GM12865 (cell line): ENCODE measurements at places on chromosomes 2 and 18.
A peak's percentile ranks its signal among the peaks of the same experiment; 100 is the strongest.

- peak; percentile 26 for DNase-seq
These were observed 171.5 kb downstream of the CELF4 start for GRCh38 chr18:37393945-37394609.

GRCh38 chr2:51710222-51710621, 678.3 kb upstream of the NRXN1 start:
- peak; percentile 10 for DNase-seq

- no peak for DNase-seq
These were observed 46.7 kb downstream of the DAPL1 start for GRCh38 chr2:158841850-158842249.

GRCh38 chr2:127633556-127634065, 12.3 kb upstream of the GPR17 start:
- no peak for DNase-seq

DNA sequence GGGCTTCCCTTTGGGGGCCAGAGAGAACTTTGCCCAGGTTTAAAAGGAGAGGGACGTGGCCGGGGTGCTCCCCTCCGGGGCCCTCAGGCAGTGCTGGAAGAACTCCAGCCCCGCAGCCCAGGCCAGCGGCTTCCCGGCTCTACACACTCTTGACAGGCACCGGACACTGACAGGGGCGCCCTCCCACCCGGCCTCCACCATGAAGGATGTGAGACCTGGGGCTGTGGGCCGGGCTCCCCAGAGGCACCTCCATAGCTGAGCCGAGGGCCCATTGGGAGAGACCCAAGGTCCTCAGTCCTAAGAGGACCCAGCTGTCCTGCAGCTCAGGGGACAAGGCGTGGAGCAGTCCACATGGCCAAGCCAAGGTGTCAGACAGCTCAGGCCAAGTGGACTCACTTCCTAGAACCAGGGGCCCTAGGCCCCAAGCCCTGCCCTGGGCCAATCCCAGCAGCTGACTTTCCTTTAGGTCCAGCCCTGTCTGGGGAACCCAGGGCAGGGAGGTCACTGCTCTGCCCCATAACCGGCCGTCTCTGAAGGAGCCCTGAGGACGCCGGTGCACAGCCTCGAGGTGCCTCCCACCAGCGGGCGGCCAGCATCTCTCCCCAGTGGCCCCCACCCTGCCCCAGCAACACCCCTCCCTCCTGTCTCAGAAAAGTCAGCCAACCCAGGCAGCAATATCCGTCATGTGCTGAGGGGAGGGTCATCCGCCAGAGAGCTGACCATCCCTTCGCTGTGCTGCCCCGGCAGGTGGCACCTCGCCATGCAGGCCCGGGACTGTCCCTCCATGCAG, 51.8 kb downstream of the BIN1 start:
- DNase-seq, result no peak

GRCh38 chr2:55225481-55226020, 6.5 kb downstream of the CLHC1 start:
- no peak for DNase-seq

- no peak for DNase-seq
These were observed 69.2 kb downstream of the RIT2 start for GRCh38 chr18:43046322-43046721.

DNA sequence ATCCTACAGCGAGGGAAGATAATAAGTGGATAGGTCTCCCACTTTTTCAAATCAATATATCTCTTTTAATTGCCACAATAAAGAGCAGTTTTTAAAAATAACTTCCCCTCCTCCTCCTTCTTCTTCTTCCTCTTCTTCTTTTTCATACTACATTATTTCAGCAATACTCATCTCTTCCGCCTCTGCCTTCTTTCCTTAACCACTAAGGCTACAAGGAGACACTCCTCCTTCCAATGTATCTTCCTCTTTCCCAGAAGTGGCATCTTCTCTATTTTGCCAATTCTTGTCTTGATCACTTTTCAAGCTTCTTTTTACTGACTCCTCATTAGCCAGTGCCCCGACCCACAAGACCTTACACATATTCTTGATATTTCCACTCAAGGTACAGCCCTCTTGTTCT, 546.6 kb upstream of the CHAC2 start:
- no peak for DNase-seq

GRCh38 chr2:136298631-136299030, 180.7 kb upstream of the CXCR4 start:
- DNase-seq, result no peak

DNA sequence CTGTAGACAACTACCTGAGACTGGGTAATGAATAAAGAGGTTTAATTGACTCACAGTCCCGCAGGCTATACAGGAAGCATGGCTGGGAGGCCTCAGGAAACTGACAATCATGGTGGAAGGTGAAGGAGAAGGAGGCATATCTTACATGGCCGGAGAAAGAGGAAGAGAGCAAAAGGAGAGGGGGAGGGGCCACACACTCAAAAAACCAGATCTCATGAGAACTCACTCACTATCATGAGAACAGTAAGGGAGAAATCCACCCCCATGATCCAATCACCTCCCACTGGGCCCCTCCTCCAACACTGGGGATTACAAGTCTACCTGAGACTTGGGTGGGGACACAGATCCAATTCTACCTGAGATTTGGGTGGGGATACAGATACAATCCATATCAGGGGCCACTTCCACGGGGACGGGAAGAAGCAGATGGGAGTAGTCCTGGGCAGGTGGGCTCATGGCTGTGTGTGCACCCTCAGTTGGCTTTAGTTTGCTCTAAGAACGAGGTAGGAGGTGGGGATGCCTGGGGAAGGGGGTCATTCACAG, 9.9 kb downstream of the MAB21L4 start:
- DNase-seq, result no peak

DNA sequence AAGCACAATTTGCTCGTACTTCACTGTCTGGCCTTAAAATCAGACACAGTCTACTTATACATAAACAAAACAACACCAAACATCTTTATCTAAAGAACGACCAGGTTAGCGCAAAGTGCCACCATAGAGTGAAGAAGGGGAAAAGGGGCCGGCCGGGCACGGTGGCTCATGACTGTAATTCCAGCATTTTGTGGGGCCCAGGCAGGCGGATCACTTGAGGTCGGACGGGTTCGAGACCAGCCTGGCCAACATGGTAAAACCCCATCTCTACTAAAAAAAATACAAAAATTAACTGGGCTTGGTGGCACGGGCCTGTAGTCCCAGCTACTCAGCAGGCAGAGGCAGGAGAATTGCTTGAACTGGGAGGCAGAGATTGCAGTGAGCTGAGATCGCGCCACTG, 118.5 kb upstream of the RIOK3 start:
- no peak for DNase-seq

DNA sequence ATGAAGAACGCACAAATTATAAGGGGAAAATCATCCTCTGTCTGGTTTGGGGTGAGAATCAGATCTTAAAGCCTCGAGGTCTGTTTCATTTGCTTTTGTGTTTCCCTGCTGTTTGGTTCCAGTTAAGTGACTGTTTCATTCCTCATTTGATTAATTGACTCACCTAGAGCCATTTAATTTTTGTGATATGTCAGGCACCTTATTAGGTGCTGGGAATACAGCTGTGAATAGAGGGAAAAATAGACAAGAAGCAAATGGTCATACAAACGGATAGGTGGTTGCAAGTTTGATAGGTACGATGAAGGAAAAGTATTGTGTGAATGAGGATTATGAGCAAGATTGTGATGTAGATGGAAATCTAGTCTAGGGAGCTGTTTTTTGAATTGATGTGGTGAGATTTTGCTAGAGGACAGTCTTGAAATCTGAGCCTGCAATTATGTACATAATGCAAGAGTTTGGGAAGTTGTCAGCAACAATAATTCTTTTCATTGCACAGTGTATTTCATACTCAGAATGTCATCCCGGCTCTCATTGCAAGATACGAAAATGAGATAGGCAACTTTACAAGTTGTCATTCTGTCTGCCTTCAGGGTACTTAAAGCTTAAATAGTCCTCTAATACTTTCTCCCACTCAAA, 2.2 kb downstream of the ACSL3 start:
- DNase-seq, result no peak

DNA sequence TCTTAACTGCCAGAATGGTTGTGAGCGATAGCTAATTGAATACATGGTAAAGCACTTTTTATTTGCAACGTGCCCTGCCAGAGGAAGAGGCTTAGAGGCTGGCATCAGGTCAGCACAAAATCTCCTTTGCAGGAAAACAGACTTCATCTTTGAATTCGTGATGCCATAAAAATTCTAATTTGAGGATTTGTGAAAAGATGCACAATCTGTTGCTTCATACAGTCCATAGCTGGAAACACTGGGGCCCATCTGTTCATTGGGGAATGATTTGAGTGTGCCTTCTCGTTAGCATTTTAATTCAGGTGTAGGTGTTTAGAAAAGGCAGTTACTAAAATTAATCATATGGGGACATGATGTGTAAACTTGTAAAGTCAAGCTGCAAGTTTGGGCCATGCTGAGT, 876.0 kb downstream of the SLC4A3 start:
- no peak for DNase-seq

GRCh38 chr2:201860636-201861066, 54.3 kb downstream of the CDK15 start:
- peak; percentile 79 for DNase-seq

- no peak for DNase-seq
These were observed 1193.4 kb downstream of the DSC3 start for GRCh38 chr18:29849144-29849543.

DNA sequence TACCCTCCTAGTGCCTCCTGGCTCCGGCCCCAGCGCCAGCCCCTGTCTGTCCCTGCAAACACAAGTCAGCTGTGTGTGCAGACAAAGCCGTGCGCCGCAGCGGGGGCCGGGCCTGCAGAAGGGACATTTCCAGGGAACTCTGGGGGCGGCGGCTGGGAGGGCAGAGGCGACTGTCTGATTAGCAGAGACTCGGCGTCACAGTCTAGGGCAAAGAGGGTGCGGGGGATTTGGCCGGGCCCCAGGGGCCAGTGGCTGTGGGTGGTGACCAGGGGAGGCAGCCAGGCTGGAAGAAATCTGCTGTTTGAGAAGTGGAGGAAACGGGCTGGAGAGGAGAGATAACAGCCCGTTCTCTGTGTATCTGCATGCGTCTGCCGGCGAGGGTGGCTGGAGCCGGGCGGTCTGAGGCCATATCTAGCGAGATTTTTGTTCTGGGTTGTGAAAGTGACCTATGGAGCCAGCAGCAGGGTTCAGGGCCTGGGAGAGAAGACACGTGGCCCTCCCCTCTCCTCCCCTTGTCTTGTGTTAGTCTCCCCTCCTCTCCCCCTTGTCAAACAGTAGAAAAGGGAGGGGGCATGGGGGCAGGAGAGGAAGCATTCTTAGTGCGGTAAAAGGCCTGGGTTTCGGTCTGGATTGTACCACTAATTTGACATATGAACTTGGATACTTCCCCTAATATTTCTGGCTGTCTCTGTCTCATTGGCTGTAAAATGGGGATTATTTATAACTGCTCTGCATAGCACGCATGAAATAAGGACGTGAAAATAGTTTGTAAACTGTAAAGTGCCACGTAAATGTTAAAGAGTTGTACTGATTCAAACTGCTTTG, 169.4 kb downstream of the SMAD7 start:
- DNase-seq, result peak; percentile 24

- peak; percentile 63 for DNase-seq
These were observed 2.1 kb downstream of the MDH1 start for GRCh38 chr2:63590626-63591408.

GRCh38 chr2:174176898-174177297, 71.4 kb downstream of the OLA1 start:
- no peak for DNase-seq

DNA sequence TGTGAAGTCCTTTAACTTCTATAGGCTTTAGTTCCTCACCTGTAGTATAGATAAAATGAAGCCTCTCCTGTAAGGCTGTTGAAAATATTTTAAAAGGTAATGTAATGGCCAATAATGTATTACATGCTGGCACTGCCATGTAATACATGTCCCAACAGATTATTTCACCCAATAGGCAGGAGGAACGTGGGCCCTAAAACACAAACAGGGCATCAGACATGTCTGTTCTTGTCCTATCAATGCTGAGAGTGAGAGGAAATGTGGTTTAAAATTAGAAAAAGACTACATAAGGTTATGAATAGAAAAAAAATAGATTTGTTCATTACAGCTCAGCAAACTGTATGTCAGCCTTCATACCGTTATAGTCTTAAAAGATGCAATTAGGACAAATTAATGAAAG, 492.7 kb upstream of the DDX18 start:
- no peak for DNase-seq

DNA sequence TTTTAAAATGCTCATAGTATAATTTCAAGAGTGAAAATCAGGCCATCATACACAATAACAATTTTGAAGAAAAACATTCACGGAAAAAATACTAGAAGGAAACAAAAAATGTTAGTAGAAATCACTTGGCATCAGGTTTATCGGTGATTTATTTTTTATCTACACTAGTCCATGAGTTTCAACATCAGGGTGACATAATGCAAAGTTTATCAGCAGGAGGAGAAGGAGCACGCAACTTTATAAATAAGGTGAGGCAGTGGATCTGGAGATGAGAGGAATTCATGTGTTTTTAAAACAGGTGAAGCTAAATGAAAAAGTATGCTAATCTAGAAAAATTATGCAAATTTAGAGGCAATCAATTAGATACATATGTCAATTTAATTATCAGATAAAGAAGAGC, 54.2 kb downstream of the MGAT4A start:
- DNase-seq, result no peak

DNA sequence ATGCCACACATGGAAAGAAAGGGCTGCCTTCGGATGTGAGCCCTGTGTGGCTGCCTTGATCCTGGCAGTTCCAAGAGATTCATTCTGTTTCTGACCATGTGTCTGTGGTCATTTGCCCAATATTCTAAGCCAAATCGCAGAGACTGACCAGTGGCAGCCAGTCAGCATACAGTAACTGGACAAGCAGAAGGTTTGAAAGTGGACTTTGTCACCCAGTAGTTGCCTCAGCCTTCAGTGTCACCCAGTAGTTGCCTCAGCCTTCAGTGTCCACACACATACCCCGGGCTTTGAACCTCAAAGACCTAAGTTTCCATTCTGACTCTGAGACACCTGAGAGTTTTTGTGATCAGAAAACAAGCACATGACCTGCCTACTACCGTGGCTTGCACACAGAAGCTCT, 5.0 kb downstream of the RFX8 start:
- no peak for DNase-seq

DNA sequence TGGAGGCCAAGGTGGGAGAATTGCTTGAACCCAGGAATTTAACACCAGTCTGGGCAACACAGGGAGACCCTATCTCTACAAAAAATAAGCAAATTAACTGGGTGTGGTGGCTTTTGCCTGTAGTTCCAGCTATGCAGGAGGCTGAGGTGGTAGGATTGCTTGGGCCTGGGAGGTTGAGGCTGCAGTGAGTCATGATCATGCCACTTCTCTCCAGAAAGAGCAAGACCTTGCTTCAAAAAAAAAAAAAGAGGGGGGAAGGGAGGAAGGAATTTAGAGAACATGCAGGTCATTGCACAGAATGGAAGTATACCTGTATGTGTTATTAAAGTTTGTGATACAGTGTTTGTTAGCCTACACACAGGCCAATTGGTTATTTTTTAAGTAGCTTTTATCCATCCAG, 25.8 kb downstream of the PKP4 start:
- no peak for DNase-seq
